ENCODE measurements at places on chromosomes 16 and 17.
A peak's percentile ranks its signal among the peaks of the same experiment; 100 is the strongest.

DNA sequence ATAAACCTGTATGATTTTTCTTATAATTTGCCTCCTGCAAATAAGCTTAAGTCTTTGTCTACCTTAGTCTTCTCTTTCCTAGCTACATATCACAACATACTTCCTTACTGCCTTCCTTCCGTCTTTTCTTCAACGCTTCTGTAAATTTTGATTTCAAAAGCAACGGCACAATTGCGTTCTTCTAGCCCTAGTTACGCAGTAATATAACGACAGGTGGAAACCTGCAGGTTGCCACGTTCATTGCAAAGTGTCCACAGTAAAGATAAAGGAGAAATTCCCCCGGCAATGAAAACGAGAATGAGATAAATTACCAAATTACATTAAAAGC lies 546 bp upstream of the PSMD7 start:
- DNase-seq: no peak

DNA sequence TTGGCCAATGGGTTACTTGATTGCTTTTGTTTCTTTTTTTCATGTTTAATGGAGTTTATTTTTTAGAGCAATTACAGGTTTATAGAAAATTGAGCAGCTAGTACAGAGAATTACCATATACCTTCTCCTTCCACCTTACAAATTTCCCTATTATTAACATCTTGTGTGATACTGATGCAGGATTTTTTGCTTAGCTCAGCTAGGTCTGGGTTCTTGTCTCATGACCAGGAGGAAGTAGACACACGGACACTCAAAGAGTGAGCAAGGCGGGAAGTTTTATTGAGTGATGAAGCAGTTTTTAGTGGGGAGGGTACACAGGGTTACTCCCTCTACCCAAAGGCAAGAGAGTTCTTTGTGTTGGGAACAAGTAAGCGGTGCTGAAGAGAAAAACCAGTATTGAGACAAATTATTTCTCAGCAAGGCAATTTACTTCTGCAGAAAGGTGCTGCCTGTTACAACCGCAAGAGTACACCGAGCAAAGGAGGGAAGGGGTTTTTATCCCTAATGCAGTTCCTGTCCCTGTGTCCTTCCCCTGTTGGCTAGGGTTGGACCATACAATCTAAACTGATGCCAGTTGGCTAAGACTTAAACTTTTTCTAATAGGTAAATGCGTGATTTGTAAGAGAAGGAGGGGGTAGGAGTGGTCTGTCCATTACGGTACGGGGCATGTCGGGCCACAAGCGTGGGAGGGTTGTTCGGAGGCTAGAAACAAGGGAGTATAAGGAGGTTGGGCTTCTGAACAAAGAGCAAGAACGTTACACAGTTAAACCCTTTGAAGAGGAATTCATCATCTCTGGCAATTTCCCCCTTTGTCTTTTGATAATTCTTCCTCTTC lies 26.9 kb downstream of the SEC14L1 start:
- no peak for DNase-seq

GRCh38 chr17:29546830-29547229 lies 20.0 kb downstream of the ABHD15 start:
- no peak for DNase-seq

- no peak for DNase-seq
Observed at GRCh38 chr17:79592198-79592597, 18.7 kb downstream of the RBFOX3 start.

DNA sequence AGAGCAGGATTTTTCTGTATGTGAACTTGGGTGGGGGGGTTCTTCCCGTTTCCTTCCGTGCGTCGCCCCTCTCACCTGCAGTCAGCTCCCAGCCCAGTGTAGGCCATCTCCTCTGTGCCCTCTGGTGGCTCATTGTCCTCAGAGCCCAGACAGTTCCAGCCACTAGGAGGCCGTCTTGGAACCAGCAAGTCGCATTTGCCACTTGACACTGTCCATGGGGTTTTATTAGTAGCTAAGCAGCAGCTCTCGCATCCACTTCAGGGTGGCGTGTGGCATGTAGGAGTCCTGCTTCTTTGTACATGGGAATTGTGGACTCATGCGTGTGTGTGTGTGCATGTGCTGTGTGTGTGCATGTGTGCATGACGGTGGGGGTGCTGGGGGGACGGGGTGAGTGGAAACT lies 74.0 kb downstream of the SEC14L1 start:
- DNase-seq: peak; percentile 21

DNA sequence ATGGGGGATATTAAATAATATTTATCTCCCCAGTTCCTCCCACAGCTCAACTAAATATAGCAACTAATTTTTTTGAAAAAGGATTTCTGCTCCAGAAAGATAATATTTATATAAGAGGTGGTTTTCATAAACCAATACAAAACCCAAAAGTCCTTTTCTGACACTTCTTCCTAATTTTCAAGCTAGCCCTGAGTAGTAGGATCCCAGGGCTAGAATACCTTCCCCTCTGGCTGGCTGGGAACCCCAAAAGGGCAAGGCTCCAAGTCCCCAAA lies 1.3 kb downstream of the ATP2A3 start:
- DNase-seq: no peak

GRCh38 chr16:7083096-7083495 lies 249.5 kb upstream of the RBFOX1 start:
- DNase-seq: no peak

GRCh38 chr17:49294122-49294521 lies 63.5 kb upstream of the PHOSPHO1 start:
- DNase-seq: no peak

GRCh38 chr16:49482690-49483089 lies 109.1 kb downstream of the C16orf78 start:
- no peak for DNase-seq

- DNase-seq: peak; percentile 62
Observed at GRCh38 chr17:31068291-31068690, 26.5 kb upstream of the NF1 start.

GRCh38 chr16:30724641-30725417 lies 23.4 kb upstream of the PHKG2 start:
- no peak for DNase-seq

Data from activated CD4-positive, alpha-beta T cell treated with anti-CD3 and anti-CD28 coated beads, Interleukin-2, amount 10 ng/mL, durations not matched to agents 7 days and 5 days (primary cell).